Kidney epithelial cell (primary cell): ENCODE measurements at places on chromosomes 1 and 21. TPM values are rescaled to one million over a fixed set of nuclear protein-coding genes. Genes with fewer than 3 reads are reported as not detected.

PBX1 gene
- total RNA-seq: 5.7 and 6.8 TPM in 2 replicates

ZNF687 gene
- total RNA-seq: 27.9 and 35.3 TPM in 2 replicates

APOBEC4 gene
- not detected in 2 replicates for total RNA-seq

CD1D gene
- 0.34 and 0.67 TPM in 2 replicates for total RNA-seq

POFUT2 gene
- 22.5 and 38.3 TPM in 2 replicates for total RNA-seq

SLAMF6 gene
- total RNA-seq: not detected in 2 replicates

PADI4 gene
- total RNA-seq: not detected in 2 replicates

CA6 gene
- total RNA-seq: not detected in 2 replicates

CROCC gene
- total RNA-seq: 16.4 and 26.2 TPM in 2 replicates
